ENCODE measurements at places on chromosomes 1 and 21. TPM values are rescaled to one million over a fixed set of nuclear protein-coding genes. Genes with fewer than 3 reads are reported as not detected.

Gene KRTAP10-10
- not detected for total RNA-seq

Gene BMP8B
- not detected for total RNA-seq

Gene MAB21L3
- not detected for total RNA-seq

Gene RGS8
- total RNA-seq: under 0.01 TPM

All from smooth muscle cell of trachea (primary cell).